ENCODE measurements at places on chromosomes 16 and 17. TPM values are rescaled to one million over a fixed set of nuclear protein-coding genes. Genes with fewer than 3 reads are reported as not detected.

The TBC1D3G gene
- total RNA-seq = not detected

The SSH2 gene
- total RNA-seq = 33.3 TPM

The TMEM238L gene
- not detected for total RNA-seq

The TPSG1 gene
- total RNA-seq = 1.3 TPM

The SLC5A10 gene
- total RNA-seq = not detected

The KRT33B gene
- total RNA-seq = not detected

The LGALS3BP gene
- 163 TPM for total RNA-seq

The BOLA2B gene
- total RNA-seq = 60.0 TPM

The SYNGR3 gene
- total RNA-seq = 0.83 TPM

The PPL gene
- total RNA-seq = 24.1 TPM

The PLA2G10 gene
- not detected for total RNA-seq

The ULK2 gene
- total RNA-seq = 23.8 TPM

The KRT25 gene
- not detected for total RNA-seq

The IRX5 gene
- total RNA-seq = 1.1 TPM

The PERCC1 gene
- total RNA-seq = not detected

The MYADML2 gene
- not detected for total RNA-seq

The PLLP gene
- total RNA-seq = 1.7 TPM

The SEZ6L2 gene
- 1.2 TPM for total RNA-seq

The ADAD2 gene
- total RNA-seq = not detected

The ZNF785 gene
- total RNA-seq = 10.5 TPM

The C1QL1 gene
- 0.42 TPM for total RNA-seq

The DOC2A gene
- total RNA-seq = 0.33 TPM

The MYL4 gene
- 2.8 TPM for total RNA-seq

The SIRT7 gene
- total RNA-seq = 11.8 TPM

The RGS11 gene
- total RNA-seq = 7.7 TPM

The CDC42EP4 gene
- total RNA-seq = 32.6 TPM

The IKZF3 gene
- total RNA-seq = 1.6 TPM

The SLC9A5 gene
- 1.1 TPM for total RNA-seq

The PRAC2 gene
- total RNA-seq = not detected

The SAMD14 gene
- 6.6 TPM for total RNA-seq

The GPT2 gene
- 4.5 TPM for total RNA-seq

The CHRNE gene
- total RNA-seq = 1.5 TPM

The SOST gene
- total RNA-seq = not detected

The CCL5 gene
- 3.2 TPM for total RNA-seq

The MILR1 gene
- 9.4 TPM for total RNA-seq

The CSF3 gene
- 15.3 TPM for total RNA-seq

The ABCC3 gene
- total RNA-seq = 19.8 TPM

Data from posterior vena cava (tissue), 2 donors.